ENCODE measurements at places on chromosomes 11 and 22.
A peak's percentile ranks its signal among the peaks of the same experiment; 100 is the strongest.

DNA sequence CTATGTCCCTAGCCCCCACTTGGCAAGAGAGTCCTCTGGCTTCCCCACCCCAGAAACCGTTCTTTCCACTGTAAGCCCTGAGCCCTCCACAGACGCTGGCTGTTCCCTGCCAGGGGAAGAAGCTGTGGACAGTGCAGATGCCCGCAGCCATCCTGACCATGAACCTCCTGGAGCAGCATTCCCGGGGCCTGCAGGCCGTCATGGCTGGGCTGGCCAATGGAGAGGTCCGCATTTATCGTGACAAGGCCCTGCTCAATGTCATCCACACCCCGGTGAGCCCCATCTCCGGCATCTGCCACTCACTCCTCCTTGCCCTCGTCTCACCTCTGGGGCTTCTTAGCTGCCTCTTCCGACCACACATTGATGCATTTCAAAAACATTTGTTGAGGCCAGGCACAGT is 13.2 kb downstream of the BBS1 start:
- no peak for DNase-seq

GRCh38 chr22:33180356-33180755 is 122.2 kb upstream of the SYN3 start:
- DNase-seq: no peak

- DNase-seq: no peak
These were observed 121.2 kb downstream of the ETS1 start for GRCh38 chr11:128465946-128466705.

DNA sequence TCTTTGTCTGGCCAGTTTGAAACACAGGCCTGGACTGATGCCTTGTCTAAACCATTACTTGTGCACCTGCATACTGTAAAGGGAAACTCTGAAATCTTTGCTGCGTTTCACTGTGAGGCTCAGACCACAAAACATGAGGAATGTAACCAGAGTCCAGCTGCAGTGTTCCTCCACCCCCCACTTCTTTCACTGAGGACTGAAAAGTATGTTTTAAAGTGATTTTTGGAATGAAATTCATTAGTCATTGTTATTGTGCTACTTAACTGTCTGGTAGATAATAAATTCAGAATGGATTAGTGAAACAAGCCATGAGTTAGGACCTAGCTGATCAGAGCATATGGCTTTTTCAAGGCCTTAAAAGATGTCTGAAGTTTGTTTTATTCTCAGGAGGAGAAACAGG is 181.2 kb downstream of the WNT11 start:
- DNase-seq: no peak

- no peak for DNase-seq
These were observed 306.8 kb downstream of the CADM1 start for GRCh38 chr11:115197433-115197832.

DNA sequence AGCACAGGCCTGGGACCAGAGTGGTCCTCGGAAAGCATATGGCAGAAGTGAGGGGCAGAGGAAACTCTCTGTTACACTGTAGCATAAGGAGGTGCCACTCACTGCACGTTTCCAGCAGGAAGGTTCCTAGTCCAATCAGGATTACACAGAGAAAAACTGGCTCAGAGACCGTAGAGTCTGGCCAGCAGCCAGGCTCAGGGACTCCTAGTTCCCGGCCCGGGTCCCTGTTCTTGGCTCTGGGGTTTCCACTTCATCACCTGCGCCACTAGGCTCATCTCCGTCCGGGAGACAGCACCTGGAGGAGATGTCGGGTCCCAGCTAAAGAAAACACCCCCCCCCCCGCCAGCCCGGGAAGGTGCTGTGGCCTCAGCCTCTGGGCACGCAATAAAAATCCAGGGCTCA is 1.1 kb downstream of the TTLL12 start:
- DNase-seq: no peak

DNA sequence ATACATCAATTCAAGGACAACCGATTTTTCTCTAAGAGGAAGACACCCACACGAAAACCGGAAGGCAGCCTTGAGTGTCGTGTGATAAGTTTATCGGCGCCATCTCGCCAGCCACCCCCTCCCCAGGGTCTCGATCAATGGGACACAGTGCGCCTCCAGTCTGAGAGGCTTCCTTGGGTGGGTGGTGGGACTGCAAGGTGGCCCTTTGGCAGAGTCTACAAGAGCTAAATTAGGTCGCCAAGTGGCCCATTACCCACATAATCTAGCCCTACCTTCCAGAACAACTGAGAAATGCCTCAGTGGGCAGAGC is 64.0 kb downstream of the CD6 start:
- DNase-seq: no peak

DNA sequence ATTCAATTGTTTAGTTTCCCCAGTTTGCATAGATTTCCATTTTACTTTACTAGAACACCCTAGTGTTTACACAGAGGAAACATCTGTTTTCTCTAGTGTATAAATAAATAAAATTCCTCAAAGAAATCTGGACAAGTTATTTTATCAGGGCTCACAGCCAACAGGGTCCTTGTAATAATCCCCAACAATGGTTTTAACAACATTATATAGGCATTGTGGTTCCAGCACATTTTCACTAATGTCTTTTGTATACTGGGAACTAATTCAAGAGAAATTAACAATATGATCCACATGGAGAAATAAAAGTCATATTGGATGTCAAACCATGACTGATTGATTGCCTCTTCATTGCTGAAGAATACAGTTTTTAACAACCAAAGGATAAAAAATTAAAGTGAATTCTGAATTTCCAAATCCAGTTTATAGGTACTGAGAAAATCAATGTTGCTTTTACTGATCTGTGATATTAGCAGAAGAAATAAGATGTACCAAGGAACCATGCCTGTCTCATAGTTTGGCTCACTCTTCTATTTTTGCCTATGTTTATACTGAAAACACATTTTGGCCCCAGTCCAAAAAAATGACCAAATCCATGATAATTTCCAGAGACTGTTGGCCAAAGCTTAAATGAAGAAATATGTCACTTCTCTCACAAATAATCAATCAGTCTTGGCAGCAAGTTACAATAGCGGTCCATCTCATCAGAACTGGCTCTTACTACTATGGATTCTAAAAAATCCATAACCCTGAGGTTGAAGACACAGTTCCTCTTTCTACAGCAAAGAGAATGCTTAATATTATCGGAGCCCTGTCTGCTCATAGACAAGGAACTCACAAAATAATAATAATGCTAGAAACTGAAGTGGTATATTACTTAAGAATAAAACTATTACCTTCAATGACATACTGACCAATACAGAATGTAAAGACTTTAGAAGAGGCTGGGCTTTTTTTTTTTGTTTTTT is 1.4 kb upstream of the MS4A13 start:
- no peak for DNase-seq

- no peak for DNase-seq
These were observed 1.3 kb downstream of the NTM start for GRCh38 chr11:131371791-131372104.

DNA sequence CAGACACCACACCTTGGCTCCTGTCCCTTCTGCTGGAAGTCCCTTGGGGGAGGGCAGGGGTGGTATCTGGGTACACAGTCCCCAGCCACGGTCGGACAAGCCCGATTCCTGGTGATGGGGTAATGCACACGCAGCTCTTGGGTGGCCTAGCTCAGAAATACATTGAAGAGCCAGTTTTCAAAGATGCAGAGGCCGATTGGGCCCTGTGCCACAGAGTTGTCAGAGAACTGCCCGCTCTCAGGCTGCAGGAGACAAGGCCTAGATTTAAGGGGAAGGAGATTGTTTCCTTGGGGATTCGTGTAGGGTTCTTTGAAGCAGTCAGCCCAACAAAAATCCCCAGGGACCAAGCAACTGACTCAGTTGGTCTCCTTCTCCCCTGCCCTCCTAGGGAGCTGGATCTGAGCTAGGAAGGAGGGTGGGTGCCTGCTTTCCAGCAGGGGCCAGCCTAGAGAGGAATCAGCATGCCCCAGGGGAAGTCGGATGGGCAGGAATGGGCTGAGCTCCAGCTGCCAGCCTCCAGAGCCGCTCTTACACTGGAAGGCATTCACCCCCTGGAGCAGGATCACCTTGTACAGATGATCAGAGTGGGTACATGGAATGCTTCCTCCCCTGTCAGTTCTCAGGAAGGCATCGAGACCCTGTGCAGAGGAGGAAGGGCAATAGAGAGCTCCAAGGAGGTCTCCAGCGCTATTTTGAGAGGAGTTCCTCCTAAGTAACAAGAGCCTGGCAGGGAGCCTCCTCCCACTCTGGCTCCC is 3.3 kb upstream of the SCN4B start:
- DNase-seq: no peak

- no peak for DNase-seq
These were observed 12.4 kb downstream of the TOP3B start for GRCh38 chr22:21970037-21970799.

DNA sequence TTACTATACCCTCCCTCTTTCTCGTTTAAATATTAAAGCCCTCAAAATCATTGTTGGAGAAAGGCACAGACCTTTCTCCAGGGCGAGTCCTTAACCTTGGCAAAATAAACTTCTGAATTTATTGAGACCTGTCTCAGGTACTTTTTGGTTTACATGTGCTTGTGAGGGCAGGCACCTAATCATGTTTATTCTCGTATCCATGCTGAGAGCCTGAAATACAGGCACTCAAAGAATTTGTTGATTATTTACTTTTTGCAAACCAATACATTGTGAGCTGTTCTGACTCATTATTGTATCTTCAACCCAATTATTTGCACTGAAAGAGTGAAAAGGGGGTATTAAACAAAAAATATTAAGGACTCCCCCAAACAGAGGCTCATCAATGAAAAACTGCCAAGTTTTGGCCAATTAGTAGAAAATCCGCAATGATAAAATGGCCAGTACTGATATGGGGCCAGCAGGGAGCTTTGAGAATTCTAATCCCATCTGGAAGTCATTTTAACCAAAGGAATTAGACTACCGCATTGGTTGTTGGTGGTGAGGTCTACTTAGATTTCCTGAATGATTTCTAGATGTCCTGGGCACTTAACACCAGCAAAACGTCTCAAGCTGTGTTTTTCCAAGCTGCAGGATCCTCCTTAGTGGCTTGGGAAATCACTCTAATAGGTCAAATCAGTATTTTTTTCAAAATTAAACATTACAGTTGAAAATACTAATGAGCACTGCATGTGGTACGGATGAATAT is 157.3 kb downstream of the SWAP70 start:
- no peak for DNase-seq

- DNase-seq: no peak
These were observed 51.1 kb downstream of the RCN1 start for GRCh38 chr11:32141745-32142546.

GRCh38 chr11:128765571-128766549 is 72.0 kb downstream of the FLI1 start:
- no peak for DNase-seq

DNA sequence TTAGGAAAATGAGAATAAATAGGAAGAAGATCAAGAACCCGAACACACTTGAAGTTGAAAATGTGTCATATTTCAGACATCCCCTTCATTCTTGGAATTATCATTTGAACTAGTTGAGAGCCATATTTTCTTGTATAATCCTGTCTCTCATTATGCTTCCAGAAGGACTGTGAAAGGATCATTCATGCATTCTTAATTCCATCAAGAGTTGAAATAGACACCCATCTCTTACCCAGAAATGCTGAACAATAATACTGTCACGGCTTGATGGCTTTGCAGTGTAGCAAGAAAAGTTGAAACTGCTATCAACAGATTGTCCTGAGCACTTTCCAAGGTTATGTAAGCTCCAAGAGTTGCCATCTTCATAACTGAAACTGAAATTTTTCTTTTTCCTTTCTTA is 79.7 kb downstream of the ARHGAP42 start:
- no peak for DNase-seq

DNA sequence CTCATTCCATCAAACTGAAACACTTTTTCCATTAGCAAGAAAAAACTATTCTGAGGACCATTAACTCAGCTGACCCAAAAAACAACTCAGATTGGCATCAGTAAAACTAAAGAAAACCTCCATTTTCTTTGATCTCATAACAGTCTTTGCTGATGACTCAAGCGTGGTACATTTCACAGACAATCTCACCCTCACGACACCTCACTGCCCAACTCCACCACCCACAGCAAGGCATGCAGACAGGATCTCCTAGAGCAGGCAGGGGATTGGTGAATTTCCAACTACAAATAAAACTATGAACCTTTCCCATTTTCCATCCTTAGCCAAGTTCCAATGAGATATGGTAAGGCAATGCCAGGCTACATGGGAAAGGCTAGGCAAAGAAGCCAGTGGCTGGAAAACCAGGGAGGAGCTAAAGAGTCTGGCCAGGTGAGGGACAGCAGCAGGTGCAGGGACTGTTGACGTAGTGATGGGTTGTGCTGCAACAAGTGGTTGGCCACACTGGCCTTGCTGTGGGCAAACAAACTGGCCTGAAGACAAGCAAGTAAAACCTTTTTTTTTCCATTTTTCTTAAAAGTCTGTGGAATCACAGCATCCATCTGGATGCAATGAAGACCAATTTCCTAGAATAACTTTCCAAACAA is 97.2 kb downstream of the SERGEF start:
- DNase-seq: peak; percentile 46

- no peak for DNase-seq
These were observed 189.0 kb downstream of the DDX10 start for GRCh38 chr11:108853864-108854263.

DNA sequence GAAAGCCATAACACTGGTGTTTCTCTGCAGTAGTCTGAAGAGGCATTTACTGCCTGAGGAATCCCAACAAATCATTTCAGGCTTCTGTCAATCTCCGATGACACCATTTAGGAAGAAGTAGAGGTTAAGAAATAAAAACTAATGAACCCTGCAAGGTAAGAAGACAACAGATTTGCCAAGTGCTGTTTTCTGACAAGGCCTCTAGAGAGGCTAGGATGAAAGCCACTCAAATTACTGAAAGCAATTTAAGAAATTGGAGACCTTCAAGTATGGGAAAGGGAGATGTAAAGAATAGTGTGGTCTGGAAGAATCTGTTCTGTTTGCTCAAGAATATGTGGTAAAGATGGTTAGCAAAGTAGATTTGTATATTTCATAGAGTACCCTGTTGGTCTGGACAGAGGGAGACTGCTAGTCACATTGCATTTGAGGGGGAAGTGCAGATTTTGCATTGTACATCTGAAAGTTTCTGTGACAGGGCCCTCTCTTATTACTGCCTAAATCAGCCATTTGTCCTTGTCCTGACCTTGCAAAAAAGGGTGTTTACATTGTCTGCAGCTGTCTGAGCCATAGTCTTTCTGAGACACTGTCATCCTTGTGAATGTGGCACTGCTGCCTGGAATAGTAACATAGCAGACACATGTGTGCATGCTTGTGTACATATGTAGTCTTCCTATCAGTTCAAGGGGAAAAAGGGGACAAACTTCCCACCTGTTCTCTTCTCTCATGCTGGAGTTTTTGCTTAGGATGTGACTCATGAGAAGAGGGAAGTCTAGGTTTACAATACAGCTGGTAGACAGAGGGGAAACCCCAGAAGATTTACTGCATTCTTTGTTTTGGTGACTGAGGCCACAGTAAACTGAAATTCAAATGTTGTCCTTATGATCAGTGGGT is 640.2 kb upstream of the KIRREL3 start:
- DNase-seq: no peak

GRCh38 chr11:115919341-115920091 is 415.3 kb upstream of the CADM1 start:
- DNase-seq: no peak

GRCh38 chr11:24934733-24935439 is 438.0 kb downstream of the LUZP2 start:
- DNase-seq: no peak

GRCh38 chr11:6405052-6405667 is 13.7 kb downstream of the APBB1 start:
- no peak for DNase-seq

- peak; percentile 86 for DNase-seq
These were observed 69.4 kb downstream of the BUD13 start for GRCh38 chr11:116703421-116703820.

GRCh38 chr11:16194566-16194965 is 161.8 kb downstream of the SOX6 start:
- DNase-seq: no peak

GRCh38 chr11:46180736-46181135 is 59.5 kb upstream of the PHF21A start:
- no peak for DNase-seq

- DNase-seq: no peak
These were observed 23.8 kb upstream of the HIKESHI start for GRCh38 chr11:86278226-86278625.

Data from NCI-H774 (cell line).